Activated T-cell treated with anti-CD3 and anti-CD28 coated beads, Interleukin-2, amount 50 U/mL, for 72 hours (primary cell): ENCODE measurements at places on chromosomes 3 and 15.

GRCh38 chr15:31129769-31130303 lies 28.3 kb upstream of the TRPM1 start:
- DNase-seq: no peak

DNA sequence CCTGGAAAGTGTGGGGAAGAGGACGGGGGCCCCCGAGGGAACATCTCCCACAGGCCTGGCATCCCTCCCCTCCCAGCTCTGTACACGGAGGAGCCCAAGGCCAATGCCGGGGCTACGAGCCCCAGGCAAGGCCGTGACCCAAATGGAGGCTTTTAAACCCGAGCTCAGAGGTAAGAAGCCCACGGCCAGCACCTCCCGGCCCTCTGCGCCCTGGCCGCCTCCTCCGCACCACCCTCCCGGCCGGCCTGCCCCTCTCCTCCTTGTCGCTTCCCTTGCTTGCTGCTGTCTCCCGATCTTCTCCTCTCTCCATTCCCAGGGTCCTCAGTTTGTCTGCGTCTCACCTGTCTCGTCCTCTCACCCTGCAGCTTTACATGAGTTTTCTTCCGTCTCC lies 1.3 kb downstream of the MUC4 start:
- DNase-seq: no peak

GRCh38 chr3:110026421-110026820 lies 689.1 kb upstream of the DPPA4 start:
- no peak for DNase-seq

DNA sequence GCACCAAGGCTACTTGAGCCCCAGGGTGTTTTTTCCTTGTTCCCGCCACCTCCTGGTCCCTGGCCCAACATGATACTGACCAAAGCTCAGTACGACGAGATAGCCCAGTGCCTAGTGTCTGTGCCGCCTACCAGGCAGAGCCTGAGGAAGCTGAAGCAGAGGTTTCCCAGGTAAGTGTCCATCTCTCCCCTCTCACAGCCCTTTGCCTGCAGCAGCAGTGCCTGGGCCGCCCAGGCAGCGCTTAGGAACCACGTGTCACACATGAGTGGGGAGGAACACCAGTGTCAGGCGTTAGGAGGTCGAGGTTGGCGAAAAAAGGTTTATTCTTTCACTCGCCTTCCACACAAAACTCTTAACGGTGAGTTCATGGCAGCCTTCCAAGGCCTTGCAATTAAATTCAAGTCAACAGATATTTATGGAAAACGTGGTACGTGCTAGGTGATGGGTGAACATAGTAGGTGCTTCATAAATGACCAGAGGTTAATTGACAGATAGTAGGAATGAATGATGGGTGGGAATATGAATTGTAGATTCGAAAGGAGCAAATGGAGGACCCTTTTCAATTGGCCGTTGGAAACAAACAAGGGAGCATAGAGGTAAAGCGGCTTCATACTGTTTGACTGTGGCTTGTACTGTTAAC lies 486 bp downstream of the CDIN1 start:
- peak; percentile 29 for DNase-seq

- no peak for DNase-seq
These were observed 55.4 kb upstream of the POLG start for GRCh38 chr15:89389841-89390603.

DNA sequence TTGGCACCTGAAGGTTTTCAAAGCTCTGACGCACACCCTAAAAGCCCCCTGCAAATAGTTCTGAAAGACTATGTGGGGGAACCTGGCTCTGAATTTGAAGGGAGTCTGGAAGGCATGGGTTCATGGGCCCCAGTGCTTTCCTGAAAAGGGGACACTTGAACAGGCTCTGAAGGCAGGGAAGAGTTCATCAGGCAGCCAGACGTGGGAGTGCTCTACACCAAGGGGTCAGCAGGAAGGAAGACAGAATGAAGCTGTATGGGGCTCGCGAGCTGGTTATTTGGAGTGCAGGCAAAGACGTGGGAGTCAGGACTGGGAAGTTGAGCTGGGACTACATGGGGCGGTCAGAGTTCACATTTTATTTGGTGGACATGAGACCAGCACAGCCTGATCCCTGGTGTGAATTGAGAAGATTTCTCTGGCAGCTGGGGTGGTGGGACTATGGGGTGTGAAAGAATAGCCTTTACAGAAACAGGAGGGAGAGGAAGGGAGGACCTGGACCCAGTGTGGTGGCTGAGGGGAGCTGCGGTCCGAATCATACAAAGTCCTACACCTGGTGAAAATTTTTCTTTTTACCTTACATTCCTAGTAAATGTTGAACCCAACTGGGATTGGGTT lies 12.6 kb downstream of the ABHD6 start:
- no peak for DNase-seq

DNA sequence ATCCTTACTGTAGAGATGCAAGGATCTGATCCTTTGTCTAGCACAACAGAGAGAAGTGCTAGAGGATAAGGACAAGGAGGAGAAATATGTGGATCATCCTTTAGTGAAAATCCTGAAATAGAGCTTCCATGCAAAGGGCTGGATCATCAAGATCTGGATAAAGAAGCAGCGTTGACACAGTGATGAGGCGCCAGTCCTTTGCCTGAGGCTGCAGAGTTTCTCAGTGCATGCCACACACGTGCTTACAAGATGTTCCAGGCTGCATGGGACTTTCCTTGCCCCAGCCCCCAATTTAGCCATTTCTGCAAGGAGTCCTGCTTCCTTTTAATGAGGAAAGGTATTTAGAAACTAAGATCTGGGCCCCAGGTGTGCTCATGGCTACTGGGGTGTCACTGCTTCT lies 7.2 kb upstream of the ABTB1 start:
- DNase-seq: no peak

DNA sequence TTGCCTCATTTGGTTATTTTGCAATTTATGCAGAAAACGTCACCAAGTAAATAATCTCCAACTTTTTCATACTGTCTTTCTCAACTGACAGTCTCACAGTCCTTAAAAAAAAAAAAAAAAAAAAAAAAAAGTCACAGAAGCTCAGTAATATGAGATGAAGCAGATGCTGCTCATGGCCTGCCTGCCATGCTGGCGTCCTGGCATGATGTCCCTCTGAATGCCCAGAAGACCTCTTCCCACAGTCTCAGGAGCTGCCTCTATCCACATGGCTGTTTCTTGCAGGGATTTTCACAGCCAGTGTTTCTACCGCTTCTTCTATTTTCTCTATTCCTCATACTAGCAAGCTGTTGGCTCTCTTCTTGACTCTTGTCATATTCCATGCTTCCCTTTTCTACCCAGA lies 87.7 kb downstream of the TGFBR2 start:
- DNase-seq: no peak

DNA sequence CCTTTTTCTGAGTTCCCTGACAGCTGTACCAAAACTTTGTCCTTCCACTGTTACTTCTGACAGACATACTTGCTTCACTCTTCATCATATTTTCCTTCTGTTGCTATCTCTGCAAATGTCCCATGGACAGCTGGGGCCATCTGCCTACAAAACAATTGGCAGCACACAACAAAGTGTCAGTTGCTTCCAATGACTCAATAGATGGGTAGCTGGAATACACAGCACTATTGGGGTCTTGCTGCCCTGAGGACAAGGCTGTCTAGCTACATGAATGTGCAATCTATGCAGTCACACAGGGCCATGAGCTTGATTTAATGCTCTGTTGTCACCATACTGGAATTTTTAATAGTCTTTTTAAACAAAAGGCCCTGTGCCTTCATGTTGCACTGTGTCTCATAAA lies 192.8 kb downstream of the DTWD1 start:
- DNase-seq: no peak

GRCh38 chr15:101533371-101534140 lies 44.0 kb upstream of the PCSK6 start:
- no peak for DNase-seq

- DNase-seq: no peak
These were observed 34.7 kb downstream of the MAP3K13 start for GRCh38 chr3:185397676-185398075.

GRCh38 chr3:130473416-130473815 lies 43.6 kb upstream of the COL6A6 start:
- DNase-seq: no peak

GRCh38 chr3:60431599-60431958 lies 819.7 kb downstream of the FHIT start:
- DNase-seq: no peak
